Renal cortex interstitium (tissue), 15 donors: ENCODE measurements at places on chromosomes 4 and X.
A peak's percentile ranks its signal among the peaks of the same experiment; 100 is the strongest.

- DNase-seq, result no peak
These were observed 248.0 kb upstream of the KCNIP4 start for GRCh38 chr4:22196551-22196950.

DNA sequence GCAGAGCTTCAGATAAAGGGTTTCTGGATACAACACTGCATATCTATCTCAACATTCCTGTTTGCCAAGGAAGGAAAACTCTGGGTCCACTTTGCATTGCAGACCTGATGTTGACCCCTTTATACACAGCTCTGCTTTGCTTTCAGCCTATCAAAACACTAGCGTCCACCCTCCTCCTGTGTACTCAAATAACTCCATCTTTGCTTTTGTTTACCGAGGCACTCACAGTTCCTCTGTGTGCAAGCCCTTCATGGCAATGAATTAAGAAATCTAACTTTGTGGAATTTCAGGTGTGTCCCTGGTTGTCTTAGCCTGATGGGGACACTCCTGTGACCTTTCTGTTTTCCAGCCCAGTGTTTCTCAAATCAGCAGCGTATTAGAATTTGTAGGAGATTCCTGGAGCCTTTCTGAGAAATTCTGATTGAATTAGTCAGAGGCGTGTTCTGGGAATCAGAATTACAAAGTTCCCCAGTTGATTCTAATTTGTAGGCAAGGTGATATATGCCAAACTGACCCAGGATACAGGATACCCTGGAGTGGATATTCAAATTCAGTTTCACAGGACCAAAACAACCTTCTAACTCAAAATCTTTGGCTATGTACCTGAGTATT lies 68.6 kb downstream of the DTHD1 start:
- DNase-seq, result no peak

DNA sequence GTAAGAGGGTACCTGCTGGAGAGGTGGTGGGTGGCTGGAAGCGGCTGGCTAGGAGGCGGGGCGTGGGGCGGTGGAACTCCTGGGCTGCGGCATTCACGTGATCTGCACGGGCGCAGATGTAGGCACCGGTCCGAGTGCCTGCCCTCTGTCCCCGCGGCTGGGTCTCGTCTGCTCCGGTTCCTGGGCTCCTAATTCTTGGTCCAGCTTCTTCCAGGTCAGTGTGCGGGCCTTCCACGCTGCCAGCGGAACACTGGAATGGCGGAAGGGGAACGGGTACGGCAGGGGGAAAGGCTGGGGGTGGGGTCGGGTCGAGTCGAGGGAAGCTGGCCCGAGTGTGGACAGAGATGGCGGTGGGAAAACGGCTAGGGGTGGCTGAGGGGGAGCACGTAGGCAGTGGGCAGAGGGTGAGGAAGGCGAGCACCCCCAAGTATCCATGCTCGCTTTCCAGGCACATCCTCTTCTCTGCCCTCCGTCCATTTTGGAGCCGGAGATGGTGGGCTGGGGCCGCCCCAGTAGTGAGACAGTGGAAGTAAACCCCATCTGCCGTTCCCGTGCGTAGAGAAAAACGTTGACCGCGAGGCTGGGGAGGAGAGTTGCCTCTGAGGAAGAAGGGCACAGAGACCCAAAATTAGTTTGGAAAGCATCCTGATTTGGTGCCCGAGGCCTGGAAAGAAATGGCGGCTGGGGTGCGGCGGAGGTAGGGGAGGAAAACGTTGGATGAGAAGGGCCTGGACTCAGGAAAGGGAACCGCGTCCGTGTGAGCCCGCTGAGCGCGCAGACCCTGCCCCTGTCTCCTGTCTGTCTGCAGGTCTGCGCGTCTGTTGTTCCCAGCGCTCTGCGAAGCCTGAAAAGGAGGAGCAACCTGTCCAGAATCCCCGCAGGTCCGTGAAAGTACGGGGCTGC lies at the start of gene TCEAL4:
Gene TCEAL4 (plus strand): TSS at position 105 of the 903 bp plus-strand sequence. CDS start 1,161 bp downstream, outside the sequence.
- peak; percentile 35 for DNase-seq

- no peak for DNase-seq
These were observed 363.9 kb downstream of the PPP3CA start for GRCh38 chr4:100983426-100983825.

DNA sequence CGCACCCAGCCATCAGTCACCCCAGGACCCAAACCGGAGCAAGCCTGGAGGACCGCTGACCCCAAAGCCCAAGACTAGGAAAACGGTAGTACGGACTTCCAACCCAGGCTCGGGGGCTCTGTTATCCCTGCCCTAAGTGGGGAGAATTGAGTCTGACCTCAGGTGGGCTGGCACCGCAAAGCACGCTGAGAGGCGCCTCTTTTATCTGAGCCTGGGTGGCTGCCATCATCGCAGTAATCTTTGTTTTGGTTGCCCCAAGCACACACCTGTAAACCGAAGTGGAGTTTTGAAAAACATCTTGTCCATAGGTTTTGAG lies 894 bp upstream of the SH3RF1 start:
- no peak for DNase-seq

DNA sequence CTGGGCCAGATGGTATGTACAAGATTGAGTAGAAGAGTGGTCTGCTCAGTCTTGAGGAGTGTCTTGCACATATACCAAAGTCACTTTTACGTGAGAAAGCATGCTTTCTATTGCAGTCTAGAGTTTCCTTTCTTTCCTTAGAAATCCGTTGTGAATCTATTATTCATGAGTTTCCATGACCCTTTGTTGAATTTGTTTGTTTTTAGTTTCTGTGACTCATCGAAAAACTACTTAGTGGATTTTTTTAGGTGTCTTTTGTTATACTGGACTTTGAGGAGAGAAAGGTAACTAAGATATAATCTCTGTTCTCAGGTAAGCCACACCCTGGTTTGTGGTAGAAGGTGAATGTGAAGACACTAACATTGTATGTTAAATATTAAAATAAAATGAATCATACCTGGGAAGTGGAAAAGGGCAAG lies 23.0 kb downstream of the GALNT7 start:
- DNase-seq, result no peak

- DNase-seq, result no peak
These were observed 31.1 kb downstream of the TAPT1 start for GRCh38 chr4:16195209-16195608.

DNA sequence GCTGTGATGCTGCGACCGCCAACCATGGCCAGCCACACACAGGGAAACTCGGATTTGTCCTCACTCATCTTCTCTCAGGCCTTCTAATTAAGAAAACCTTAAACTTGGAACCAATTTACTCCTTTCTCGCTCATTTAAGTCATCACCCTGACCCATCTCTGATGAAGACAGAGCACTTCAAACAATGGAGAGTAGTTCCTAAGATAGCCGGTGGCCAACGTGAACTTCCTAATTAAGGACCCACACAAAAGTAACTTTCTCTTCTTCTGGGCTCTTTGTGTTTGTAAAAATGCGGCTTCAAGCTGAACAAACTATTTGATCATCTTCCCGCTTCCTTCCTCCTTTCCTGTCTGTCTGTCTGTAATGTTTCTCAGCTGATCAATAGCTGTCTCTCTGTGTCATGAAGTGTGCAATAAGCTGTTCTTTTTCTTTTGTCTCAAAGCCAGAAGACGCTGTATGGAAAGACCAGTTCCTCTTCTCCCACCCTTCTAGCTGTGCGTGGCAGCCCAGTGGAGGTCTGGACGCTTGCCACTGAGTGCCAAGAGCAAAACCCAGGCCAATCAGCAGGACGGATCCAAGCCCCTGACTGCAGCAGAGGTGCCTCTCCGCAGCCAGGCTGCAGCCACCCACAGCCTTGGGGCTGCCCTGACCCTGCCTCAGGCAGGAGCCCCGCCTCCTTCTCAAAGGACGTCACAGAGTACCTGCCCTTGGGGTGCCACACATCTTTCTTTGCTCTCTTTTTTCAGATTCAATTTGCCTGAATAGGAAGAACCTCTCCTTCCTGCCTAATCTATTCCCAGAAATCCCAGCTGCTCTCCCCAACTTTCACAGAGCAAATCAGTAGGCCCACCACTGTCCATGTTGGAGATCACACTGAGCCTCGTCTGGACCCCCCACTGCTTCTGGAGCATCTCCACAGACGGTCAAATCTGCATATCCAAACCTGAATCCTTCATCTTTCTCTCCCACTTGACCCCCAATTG lies 59.3 kb downstream of the MAML3 start:
- no peak for DNase-seq

GRCh38 chr4:56656346-56656643 lies 24.8 kb downstream of the HOPX start:
- DNase-seq, result peak; percentile 21

DNA sequence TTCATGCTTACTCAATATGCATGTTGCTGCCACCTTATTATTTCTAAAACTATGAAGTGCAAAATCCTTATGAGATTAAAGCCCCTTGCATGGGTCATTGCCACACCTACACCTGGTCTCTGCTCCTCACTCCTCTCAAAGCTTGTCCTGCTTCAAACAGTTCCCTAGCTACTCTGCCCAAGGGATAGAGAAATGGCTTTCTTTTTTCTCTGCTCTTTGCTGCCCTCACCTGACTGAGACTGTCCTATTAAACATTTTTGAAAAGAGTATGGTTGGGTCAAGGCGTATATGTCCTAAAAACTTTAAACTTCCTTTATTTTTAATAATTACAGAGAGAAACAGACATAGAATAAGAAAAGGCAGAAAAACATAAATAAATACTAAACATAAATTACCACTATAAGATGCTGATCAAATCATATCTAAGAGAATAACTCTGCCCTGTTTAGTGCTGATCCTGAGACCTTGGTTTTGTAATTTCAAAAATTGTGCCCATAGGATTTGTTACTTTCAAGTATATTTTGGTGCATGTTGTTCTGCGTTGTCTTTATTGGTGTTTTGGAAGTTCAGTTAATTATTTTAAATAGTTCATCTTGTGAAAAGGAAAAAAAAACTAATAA lies 704.9 kb upstream of the PABPC4L start:
- DNase-seq, result peak; percentile 7

DNA sequence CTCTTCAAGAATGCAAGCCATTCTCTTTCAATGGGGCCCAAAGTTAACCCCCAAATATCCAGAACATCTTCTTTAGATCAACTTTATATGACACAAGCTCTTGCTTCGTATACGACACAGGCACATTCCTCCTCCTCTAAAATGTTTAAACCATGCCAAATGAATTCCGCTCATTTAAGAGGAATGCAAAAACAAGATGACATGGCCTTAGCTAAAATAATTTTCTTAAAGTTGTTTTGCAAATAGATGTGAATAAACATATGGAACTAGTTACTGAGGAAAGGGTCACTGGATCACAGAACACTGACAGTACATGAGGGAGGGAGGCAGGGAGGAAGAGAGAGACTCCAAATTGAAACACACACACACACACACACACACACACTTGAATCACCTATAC lies 97.4 kb downstream of the RASL11B start:
- DNase-seq, result no peak

GRCh38 chrX:28773807-28774206 lies 186.6 kb downstream of the IL1RAPL1 start:
- no peak for DNase-seq

DNA sequence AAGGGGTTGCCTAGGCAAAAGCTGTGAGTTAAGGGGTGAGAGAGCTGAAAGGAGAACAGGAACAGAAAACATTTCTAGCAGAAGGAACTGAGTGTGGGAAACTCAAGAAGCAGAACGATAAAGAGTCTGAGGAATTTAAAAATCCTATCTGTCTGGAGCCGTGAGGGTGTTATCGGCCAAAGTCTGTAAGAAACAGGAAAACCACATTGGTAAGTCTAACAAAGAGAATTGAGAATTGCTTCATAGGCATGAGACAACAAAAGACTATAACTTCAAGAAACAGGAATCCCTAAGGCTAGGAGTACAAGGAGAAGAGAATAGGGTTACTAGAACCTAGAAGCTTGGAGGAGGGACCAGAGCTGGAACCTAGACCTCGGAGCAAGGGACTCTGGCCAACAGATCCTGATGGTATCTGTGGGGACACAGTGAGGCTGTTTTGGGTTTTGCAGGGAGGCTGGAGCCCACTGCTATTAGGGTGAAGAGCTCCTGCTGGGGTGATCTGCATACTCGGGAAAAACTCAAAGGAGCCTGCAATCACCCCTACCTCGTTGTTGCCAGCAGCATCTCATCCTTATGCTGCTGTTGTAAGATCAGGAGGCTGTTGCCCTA lies 175.6 kb downstream of the FBXO8 start:
- no peak for DNase-seq

DNA sequence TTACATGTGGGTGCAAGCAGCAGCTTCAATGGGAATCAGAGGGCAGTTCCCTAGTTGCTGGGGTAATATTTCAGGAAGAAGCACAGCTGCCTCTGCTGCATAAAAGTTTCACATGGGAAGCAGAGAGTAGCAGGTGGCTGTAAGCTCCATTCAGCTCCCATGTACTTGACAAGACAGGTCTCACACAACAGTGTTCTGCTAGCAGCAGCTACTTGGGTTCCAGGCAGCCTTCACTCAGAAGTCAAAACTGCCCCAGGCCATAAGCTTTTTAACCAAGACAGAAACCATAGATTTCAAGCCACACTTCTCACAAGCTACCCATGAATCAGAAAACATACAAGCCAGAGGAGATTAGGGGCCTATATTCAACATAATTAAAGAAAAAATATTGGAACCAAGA lies 41.4 kb upstream of the SPIN2A start:
- DNase-seq, result no peak
